Activated CD4-positive, alpha-beta memory T cell treated with anti-CD3 and anti-CD28 coated beads for 36 hours (primary cell): ENCODE measurements at places on chromosomes 1 and 21. TPM values are rescaled to one million over a fixed set of nuclear protein-coding genes. Genes with fewer than 3 reads are reported as not detected.
A peak's percentile ranks its signal among the peaks of the same experiment; 100 is the strongest.

NPHP4 gene
- total RNA-seq: 14.6 TPM

- H3K27ac ChIP-seq: no peak overlapping the region
- H3K4me1 ChIP-seq: no peaks in the 10 kb centered on the region
- peaks cover 17% of the 10 kb centered on the region for H3K27me3 ChIP-seq
- no peak overlapping the region for H3K4me3 ChIP-seq
Observed at GRCh38 chr1:157773493-157774350, 3.2 kb downstream of the FCRL2 start.

DNA sequence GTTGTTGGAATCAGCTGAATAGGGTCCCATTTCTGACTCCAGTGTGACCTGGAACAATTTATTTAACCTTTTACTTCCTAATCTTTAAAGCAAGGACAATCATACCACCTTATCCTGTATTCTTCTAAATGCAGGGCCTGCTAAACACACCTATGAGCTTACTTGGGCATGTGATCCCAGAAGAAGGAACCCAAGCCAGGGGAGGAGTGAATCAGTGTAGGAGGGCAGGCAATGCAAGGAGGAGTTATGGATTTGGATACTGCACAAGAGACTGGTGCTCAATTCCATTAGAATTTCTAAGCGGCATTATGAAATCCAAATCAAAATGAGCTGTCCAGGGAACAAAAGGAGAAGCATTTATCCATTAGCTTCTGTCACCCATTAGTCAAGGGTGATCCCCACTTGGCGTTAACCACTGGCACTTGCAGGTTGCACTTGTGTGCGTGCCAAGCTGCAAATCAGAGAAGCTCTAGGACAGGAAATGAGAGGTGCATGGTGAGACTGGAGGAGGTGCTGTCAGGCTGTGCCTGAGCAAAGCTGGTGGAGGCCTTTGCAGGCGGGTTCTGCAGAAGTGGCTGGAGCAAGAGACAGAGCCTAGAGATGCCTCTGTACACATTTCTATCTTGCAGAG lies 297.2 kb upstream of the PLXNA2 start:
- H3K27ac ChIP-seq: no peak overlapping the region
- peaks cover 4% of the 10 kb centered on the region for H3K27me3 ChIP-seq
- no peak for DNase-seq
- H3K4me3 ChIP-seq: no peak overlapping the region
- no peaks in the 10 kb centered on the region for H3K4me1 ChIP-seq

GRCh38 chr1:110308247-110308646 lies 30.9 kb upstream of the RBM15 start:
- H3K4me1 ChIP-seq: no peaks in the 10 kb centered on the region
- H3K27ac ChIP-seq: no peak overlapping the region
- no peak for DNase-seq
- H3K36me3 ChIP-seq: no peaks in the 10 kb centered on the region

DNA sequence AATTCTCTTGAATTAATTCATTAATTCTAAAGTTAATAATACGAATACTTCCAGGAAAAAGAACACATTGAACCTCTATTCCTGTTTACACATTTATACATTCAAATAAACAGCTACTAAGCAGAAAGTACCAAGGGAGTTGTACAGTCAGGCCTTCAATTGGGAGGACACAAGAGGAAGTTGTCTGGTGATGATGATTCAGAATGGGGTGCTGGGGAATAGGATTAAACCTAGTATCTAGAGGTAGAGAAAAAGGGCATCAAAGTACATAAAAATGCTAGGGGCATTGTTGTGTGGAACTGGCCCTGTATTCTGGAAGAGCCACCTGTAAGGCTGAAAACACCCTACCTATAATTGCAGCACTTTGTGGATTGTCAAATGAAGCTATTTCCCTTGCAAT lies 71.7 kb upstream of the MROH9 start:
- no peak for DNase-seq
- H3K27me3 ChIP-seq: no peaks in the 10 kb centered on the region
- H3K27ac ChIP-seq: no peak overlapping the region
- H3K36me3 ChIP-seq: no peaks in the 10 kb centered on the region
- H3K4me3 ChIP-seq: no peak overlapping the region
- H3K4me1 ChIP-seq: peaks cover 8% of the 10 kb centered on the region

DNA sequence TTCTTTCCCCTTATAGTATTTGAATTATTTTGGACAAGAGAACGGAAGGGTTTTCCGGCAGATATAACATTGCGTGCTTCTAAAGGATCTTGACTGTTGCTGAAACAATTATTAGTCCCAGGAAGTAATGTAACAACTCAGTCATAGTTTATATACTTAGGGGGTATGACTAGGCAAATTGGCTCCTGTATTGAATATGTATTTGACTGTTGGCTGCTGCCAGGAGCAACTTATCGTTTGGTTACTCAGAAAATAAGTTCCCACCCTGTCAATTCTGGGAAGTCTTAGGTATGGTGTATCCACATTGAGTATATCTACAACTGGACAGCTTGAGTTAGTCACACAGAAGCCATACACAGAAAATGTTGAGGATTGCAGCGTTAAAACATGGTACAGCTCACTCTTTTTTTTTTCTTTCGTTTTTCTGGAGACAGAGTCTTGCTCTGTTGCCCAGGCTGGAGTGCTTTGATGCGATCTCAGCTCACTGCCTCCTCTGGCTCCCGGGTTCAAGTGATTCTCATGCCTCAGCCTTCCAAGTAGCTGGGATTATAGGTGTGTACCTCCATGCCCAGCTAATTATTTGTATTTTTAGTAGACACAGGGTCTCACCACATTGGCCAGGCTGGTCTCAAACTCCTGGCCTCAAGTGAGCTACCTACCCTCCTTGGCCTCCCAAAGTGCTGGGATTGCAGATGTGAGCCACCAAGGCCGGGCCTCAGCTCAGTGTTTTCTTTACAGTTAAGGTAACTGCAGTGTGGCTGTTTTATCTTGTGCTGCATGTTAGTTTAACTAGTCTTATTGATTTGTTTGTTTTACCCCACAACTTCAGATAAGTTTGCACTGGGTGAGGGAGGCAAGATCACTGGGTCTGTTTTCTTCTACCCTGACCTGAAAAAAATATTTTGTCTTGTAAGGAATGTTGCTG lies 10.2 kb downstream of the SMAP2 start:
- H3K4me1 ChIP-seq: peaks cover 87% of the 10 kb centered on the region
- H3K36me3 ChIP-seq: peaks cover 59% of the 10 kb centered on the region
- peak overlapping the region; percentile 81 for H3K4me3 ChIP-seq
- DNase-seq: peak; percentile 45
- peak overlapping the region; percentile 100 for H3K27ac ChIP-seq
